Stimulated activated CD8-positive, alpha-beta memory T cell treated with anti-CD3 and anti-CD28 coated beads, Interleukin-2, amount 100 ng/mL, for 1 hour (primary cell): ENCODE measurements at places on chromosomes 4 and X.

DNA sequence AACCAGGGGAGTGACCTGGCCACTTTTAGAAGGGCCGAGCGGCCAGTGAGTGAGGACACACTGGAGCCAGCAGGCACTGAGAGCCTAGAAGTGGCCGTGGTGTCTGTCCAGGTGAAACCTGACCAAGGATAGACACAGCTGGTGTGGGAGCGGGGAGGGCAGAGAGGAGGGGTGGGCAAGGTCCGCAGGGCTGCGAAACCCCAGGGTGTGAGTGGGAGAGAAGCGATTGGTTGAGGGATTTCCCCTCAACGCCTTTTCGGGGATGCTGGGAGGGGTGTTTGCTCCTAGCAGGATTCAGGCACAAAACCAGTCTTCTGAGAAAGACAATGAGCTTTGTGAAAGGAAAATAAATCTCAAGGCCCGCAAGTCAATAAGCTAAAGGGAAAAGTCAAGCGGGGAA lies 33.2 kb upstream of the ARSD start:
- DNase-seq: no peak

GRCh38 chr4:138138774-138139173 lies 103.4 kb downstream of the SLC7A11 start:
- DNase-seq: no peak

DNA sequence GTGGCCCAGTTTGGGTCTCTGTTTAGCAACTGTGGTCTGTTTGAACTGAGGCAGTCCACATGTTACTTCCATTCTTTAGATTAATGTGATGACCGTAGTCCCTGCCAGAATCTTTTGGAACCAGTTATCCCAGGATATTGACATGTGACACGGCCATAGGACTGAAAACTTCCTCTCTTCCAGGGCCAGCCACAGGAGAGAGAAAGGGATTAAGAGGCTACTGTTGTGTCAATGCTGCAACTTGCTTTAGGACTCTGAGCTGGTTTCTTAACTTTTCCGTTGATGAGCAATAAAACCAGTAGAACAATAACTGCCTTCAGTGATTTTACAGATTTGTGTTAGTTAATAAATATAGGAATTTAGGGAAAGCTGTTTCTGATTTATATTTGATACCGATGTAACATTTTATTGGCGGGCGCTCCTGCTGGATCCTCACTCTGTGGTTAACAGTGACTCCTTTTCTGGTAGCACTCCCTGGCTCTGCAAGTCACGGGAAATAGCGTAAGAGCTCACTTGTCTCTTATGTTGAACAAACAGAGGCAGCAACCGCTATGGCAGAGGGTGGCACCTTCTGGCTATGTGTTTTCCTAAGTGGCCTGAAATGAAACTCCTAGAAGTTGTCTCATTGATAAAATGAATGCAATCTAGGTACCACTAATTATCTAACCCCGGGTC lies 2.5 kb downstream of the TENM3 start:
- DNase-seq: no peak

GRCh38 chr4:106681381-106681921 lies 312.9 kb upstream of the GIMD1 start:
- no peak for DNase-seq

DNA sequence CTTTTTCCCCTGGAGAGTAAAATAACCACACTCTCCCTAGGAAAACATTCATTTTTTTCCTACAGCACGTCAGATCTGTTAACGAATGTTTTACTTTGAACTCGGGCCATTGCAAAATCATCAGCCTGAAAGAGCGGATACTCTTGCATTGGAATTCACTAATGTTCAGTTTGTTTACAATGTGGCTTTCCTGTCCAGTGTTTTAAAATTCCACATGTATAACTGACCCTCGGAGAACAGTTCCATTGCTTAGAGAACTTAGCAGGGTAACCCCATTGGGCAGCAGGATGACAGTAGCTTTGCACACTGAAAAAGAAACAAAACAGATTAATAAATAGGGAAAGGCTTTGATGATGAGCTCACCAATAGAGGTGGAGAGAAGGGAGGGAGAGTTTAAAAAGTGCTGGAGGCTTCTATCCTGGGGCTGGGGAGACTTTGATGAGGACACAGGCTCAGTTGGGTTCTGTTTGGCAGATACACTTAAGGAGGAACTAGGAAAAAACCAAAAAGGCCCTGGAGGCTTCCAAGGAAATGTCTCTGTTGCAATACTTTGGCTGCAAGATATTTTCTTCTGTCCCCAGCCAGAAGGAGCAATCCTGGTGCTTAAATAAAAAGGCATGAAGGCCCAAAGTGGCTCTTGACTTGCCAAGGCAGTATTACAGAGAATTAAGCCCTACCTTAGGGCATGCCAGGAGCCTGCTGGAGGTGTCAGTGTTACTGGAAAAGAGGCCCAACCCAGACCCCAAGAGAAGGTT lies 143.1 kb downstream of the ARSF start:
- DNase-seq: no peak
